ENCODE measurements at places on chromosomes 7 and 10. TPM values are rescaled to one million over a fixed set of nuclear protein-coding genes. Genes with fewer than 3 reads are reported as not detected.

The GALNT17 gene
- total RNA-seq: 3.5 TPM

DNA sequence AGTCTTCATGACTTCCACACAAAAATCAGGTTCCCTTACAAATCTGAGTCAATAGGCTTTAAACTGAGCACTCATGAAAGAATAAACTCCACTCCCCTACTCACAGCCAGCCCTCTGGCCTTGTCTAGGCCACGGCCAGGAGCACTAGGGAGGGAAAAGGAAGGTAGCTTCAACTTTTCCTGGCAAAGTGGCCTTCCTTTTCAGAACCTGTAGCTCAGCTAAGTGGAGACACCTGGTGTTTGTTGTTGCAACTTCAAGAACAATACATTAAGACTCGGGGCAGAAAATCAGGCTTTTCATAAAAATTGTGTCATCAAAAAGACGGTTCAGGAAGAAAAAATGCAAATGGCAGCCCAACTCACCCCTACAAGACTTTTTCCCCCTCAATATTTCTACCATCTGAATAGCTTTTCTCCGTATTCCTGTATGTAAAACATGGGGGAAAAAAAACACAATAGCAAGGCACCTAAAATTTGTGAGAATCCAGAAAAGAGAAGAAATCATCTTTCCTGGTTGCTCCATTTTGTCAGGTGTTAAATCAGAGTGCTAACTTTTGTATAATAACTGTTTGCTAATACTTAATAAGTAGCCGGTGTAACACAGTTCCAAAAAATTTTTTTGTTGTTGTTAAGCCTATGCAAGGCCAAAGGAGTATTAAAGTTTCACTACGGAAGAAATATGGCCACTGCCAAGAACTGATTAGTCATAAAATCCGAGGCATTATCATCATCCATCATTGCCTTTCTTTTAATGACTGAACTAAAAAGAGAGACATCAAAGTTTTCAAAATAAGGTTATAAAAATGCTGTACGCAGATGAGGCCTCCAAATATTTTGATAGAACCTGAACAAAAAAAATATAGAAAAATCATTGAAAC lies 66.2 kb upstream of the ARID5B start:
- no peak for DNase-seq

DNA sequence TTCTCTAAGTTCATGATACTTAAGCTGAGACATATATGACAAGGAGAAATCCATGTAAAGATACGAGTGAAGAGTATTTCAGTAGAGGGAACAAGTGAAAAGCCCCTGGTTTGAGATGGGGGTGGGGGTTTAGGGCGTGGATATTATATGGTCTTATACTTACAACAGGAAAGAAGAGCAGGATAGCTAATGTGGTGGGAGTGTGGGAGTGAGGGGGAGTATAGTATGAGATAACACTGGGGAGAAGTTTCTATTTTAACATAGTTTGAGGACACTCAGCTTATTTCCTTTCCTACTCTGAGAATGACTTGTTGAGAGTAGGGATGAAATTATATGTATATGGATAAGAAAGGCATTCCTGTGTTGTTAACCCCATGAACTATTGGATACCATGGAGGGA lies 36.5 kb downstream of the MCU start:
- DNase-seq: no peak

- DNase-seq: no peak
These were observed 36.8 kb upstream of the SLC29A3 start for GRCh38 chr10:71282323-71282680.

- DNase-seq: no peak
These were observed 78.1 kb upstream of the PHYHIPL start for GRCh38 chr10:59098387-59098786.

Measured in psoas muscle (tissue), 8 donors.